Activated CD4-positive, alpha-beta T cell treated with anti-CD3 and anti-CD28 coated beads, Interleukin-2, amount 50 U/mL, for 1 hour (primary cell): ENCODE measurements at places on chromosomes 1 and 21.

DNA sequence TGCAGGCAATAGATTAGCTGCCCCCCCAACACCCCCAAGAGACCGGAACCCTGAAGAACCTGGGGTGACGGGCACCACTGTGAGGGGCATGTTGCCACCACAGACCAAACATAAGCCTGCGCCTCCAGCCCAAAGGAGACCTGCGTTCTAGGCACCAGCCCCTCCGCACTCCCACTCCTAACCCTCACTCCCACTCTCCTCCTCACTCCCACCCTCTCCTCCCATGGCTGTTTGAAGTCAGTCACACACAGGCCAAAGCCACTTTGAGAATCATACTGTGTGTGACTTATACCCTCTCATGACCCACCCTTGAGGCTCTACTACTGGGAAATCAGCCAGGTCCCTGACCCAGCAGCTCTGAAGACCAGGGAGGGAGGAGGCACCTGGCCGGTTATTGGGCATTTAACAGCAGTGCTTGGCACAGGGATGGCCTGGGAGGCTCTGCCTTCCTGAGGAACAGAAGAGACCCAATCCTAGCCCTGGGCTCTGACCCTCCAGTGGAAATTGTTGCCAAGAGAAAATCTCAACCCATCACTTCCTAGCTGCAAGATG is 43.5 kb downstream of the FBXO2 start:
- no peak for DNase-seq

DNA sequence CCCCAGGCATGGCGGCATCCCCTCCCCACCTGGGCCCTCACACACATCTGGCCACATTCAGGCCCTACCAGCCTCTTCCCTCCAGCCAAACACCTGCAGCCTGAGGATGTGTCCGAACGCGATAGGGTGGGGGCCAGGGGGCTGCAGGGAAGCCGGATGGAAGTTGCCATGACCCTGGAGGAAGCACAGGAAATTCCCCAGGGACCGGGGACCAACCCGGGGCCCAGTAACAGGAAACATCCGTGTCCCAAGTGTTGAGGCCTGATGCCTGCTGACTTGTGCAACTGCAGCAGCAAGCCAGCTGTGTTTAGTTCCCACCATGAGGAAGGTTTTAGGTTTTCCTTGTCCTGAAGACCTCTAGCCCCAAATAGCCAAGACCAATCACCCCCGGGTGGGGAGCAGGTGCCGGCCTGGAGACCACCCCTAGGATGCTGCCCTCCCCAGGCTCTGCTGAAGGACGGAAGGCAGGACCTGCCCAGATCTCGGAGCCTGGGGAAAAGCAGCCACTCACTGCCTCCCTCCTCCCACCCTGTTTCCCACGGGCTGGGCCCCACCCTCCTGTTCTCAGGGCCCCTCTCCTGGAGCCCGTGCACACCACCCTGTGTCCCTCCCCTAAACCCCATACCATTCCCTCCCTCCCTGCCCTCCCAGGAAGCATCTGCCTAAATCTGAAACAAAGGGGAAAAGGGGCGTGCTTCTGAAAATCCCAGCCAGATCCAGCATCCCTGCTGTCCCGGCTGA is 29.8 kb downstream of the MEGF6 start:
- no peak for DNase-seq

DNA sequence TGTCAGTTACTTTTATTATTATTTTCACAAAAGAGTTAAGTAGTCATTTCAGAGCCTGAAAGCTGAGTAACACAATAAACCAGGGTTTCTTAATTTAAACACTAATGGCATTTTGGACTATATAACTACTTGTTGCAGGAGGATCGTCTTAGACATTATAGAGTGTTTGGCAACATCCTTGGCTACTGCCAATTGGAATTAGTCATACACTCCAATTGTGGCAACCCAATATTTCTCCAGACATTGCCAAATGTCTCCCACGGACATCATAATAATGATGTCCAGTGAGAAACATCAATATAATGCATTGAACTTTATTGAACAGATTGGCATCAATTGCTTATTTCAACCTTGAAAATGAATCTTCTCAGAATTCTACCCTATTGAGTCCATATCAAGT is 441.9 kb upstream of the ADGRL4 start:
- DNase-seq: no peak

DNA sequence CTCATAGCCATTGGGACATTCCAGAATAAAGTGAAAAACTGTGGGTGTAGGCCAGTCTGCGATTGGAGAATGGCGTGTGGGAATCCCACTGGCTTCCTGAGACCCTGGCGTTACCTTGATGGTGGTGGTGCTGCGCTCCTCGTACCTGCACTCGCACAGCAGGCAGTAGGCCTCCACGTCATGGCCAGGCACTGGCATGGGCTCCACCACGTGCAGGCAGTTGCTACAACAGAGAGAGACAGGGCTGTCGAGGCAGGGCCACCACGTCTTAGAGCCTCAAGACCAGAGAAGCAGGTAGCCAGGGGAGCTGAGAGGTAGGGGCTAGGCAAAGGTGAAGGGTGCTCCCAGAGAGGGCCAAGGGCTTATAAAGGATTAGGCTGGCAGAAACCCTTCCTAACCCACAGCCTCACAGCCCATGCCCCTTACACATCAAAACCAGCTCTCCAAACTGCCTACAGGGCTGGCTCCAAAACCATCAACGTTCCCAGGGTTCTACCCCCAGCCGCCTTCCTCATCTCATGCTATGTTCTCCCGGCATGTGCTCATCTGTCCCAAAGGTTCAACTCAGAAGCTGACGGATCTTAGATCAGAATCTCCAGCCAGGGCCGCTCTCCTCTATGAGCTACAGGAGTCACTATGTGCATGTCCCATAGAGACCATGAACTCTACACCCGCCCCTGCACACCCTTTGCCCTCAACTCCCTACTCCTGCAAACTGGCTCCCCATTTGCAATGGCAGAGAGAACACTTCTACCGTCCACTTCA is 7.5 kb downstream of the TMEM9 start:
- DNase-seq: no peak
